ENCODE measurements at places on chromosomes 13 and 19.

- DNase-seq = no peak
Measured at GRCh38 chr19:45539459-45539858, 32.2 kb downstream of the VASP start.

DNA sequence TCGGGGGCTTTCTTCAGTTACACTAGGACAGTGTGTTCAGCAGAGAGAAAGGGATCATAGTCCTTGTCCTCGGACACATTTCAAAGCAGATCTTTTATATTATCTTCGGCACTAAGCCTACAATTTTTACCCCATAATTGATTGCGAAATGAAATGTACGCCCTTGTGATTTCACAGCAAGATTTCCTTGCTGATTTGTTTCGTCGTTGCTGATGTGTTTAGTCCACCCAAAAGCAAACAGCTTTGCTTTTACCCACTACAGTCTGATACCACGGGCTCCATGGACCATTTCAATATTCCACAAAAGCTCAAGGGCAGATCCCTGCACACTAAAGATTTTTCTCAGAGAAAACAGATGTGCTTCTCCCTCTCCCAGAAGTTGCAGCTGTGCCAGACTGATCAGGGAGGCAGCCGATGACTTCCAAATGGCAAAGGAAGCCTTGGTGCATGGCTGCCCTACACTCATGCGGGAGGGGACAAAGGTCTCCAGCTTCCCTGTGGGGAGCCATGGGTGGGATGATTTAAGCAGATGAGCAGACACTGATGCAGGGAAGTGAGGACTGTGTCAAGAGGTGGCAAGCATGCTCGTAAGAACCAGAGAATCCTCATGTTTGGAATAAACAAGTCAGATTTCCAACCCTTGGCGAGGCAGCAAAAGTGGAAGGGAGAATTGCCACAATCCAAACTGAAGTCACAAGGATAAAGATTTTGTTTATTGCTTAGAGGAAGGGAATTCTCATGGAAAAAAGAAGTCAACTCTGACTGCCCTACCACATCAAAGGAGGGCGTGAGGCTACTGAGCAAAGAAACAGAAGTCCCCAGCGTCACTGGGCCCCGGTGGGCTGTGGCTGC lies 81.1 kb downstream of the STK24 start:
- DNase-seq = peak; percentile 84

GRCh38 chr13:98144801-98145350 lies 2.0 kb downstream of the FARP1 start:
- DNase-seq = peak; percentile 79

DNA sequence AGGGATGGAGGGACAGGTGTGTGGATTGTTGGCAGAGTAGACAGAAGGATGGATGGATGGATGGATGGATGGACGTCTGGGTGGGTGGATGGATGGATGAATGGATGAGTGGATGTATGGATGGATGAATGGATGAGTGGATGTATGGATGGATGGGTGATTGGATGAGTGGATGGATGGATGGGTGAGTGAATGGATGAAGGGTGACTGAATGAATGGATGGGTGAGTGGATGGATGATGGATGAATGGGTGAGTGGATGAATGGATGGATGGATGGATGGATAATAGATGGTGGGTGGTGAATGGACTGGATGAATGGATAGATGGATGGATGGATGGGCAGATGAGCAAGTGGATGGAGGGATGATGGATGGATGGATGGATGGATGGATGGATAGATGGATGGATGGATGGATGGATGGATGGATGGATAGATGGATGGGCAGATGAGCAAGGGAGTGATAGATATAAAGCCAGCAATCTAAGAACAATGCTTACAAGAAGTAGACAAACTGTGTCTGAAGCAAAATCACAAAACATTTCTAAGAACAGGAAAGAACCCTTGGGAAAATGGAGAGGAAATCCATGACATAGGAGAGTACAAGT lies 65.2 kb downstream of the INSR start:
- DNase-seq = no peak

- DNase-seq = no peak
Measured at GRCh38 chr13:63910511-63910910, 2494.9 kb upstream of the PCDH20 start.

DNA sequence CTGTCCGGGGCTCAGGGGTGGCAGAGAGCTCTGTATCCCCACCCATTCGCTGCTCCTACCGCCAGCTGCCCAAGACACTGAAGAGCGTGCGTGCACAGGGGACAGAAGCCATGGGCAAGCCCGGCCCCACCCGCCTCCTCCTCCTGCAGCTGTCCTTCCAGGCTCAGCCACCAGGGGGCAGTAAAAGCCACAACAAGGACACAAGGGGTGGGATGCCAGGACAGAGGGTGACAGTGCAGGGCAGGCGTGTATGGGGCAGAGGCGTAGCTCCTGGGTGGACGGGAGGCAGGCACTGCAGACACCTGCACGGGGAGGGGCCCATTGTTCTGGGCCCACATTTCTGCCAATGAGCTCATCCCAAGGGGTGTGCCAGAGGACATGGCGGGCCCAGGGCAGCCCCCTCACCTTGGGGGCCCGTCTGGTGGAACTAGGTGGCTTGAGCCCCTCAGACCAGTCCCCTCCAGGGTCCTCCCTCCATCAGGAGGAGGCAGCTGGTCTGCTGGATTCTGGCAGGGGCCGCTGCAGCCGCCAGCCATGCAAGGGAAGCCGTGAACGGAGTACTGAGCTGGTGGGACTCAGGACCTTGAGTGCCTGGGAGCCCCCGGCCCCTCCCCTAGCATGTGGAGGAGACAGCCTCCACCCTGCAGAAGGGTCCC lies 61.2 kb downstream of the MLLT1 start:
- DNase-seq = peak; percentile 81

- no peak for DNase-seq
Measured at GRCh38 chr19:30064771-30065494, 122.9 kb downstream of the URI1 start.

DNA sequence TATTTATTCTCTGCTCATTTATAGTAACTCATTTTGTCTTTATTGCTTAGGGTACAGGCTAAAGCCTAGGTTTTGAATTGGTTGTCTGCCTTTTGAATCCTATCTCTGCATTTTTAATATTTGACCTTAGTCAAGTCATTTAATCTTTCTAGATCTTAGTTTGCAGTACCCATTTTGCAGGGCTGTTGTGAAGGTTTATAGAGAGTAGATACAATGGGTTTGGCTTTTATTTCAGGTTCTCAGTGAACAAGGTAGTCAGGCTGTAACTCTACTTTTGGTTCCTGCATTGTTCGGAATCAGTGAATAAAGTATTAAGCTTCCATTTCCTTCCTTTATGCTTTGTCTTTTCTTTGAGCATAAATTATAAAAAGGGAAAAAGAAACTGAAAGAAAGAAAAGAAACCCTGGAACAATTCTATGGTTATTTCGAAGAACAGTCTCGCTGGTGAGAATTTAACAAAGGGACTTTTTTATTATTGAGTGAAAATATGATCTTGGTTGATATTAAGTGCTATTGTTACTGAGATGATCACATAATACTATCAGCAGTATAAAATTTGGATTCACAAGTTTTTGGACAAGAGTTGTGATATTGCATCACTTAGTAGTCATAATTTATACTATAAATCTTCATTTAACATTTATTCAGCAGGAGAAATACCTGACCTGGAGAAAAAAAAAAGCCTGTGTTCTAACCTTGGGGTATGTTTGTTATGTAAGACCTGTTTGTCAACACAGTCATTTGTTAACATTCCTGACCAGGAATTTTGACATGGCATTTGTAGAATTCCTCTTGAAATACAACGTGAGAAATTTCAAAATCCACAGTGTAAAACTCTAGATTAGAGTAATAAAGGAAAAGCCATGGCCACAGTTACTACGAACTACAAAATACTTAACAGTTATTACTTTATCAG lies 91.3 kb downstream of the ZMYM2 start:
- peak; percentile 18 for DNase-seq

DNA sequence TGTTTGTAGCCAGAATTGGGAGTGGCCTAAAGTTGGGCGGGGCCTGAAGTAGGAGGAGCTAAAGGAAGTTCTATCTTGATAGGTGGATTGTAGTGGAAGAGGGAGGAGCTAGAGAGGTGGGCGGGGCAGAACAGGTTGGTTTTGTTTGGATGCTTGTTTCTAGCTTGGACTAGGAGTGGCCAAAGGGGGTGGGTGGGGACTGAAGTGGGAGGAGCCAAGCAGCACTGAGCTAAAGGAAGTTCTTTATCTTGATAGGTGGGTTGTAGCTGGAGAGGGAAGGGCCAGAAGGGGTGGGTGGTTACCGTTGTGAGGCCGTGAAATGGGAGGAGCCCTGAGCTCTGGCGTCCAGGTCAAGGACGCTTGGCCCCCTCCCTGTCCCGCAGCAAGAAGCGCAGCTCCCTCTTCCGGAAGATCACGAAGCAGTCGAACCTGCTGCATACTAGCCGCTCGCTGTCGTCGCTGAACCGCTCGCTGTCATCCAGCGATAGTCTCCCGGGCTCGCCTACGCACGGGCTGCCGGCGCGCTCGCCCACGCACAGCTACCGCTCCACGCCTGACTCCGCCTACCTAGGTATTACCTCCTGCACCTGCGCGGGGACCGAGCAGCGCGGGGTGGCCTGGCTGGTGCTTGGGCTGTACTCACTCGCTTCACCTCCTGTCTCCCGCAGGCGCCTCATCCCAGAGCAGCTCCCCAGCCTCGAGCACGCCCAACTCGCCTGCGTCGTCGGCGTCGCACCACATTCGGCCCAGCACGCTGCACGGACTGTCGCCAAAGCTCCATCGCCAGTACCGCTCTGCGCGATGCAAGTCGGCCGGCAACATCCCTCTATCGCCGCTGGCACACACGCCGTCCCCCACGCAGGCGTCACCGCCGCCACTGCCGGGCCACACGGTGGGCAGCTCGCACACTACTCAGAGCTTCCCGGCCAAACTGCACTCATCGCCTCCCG lies 8.0 kb downstream of the DNASE2 start:
- peak; percentile 75 for DNase-seq

GRCh38 chr13:98878486-98879126 lies 99.3 kb downstream of the DOCK9 start:
- DNase-seq = no peak

GRCh38 chr13:71524613-71525304 lies 342.2 kb downstream of the DACH1 start:
- DNase-seq = peak; percentile 86

GRCh38 chr13:70253411-70253810 lies 145.2 kb upstream of the KLHL1 start:
- no peak for DNase-seq

DNA sequence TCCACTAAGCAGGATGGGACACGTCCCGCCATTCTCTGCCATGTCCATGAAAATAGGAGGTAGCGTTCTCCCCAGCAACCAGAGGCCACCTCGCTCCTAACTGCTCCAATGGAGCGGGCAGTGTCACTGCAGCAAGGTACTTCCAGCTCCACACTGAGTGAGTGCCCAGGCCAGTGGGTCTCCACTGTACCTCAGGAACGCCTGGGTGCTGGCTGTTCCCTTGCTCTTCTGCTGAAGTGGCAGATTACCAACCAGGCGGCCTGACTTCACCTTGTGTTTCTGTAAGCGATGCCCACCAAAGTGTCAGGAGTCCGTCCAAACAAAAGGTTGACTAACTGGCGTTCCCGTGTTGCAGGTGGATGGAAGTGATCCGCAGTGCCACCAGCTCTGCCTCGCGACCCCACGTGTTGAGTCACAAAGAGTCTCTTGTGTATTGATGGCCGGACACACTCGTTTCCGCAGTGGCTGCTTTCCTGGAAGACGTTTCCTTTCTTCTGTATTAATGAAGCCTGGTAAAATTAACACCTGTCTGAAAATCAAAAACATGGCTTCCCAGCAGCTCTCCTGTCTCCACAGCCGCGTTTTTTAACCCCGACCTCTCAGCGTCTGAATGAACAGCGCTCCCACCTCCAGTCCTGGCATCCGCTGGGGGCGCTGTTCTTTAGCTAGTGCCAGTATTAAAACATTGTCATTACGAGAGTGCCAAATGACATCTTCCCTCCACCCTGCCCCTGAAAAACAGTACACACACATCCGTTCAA lies 128.8 kb downstream of the STK24 start:
- DNase-seq = peak; percentile 28

DNA sequence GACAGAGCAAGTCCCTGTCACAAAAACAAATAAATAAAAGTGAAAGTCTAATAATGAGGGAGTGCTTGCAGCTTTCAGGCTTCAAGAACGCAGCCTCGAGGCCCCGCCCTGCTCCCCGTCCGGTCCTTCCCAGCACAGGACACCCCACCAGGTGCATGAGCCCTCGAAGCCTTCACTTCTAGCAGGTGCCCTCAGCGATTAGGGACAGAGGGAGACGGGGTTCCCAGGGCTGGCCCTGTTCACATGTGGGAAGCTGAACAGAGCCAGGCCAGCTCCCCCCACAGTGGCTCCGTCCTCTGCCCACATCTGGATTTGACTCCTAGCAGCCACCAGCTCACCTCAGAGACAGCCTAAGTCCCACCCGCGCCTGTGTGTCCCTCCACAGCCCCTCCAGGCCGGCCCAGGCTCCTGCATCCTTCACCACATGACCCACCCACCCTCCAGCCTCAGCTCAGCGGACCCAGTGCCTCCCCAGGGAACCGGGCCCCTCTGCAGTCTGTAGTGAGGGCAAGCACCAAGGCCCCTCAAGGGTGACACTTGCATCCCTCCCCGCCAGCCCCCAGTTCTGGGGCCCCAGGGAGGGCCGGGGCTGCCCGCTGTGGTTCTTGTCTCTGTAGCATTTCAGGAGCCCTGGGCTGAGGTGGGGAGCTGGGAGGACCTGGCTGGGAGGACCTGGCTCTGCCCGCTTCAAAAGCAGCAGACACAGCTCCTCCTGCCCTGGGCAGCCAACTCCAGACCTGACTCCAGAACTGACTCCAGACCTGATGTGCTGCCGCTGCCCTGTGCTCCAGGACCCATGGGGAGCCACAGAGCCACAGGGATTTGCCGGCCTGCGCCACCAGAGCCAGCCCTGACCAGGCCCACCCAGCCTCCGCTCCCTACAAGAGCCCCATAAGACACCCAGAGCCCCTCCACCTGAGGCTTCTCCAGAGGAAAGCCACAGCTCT lies 27.2 kb downstream of the GPX4 start:
- DNase-seq = no peak

GRCh38 chr13:45178349-45179162 lies 22.3 kb downstream of the KCTD4 start:
- peak; percentile 64 for DNase-seq

DNA sequence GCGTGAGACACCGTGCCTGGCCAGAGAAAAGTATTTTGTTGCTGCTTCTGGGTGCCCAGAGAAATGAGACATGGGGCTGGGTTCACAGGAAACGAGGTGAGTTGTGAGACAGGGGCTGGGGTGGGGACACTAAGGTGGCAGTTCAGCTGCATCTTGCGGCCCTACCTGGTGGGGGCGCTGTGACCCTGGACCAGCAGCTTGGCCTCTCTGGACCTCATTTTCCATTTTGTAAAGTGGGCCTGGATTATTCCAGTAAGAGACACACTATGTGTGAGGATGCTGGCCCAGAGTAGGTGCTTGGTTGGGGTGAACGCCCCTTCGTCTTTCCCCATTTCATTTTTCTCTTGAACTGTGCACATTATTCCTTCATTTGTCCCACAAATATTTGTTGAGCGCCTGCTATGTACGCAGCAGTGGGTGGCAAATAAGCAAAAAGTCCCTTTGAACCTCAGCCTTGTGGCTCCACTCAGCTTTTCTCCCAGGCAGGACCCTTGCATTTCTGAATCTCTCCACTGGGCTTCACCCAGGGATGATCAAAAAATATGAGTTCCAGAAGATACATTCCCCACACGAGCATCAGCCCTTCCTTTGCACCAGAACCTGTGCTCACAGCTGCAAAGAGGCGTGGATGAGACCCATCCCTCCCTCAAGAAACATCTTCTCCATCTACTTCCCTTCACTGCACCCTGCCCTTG lies 26.6 kb upstream of the OR10H1 start:
- no peak for DNase-seq

GRCh38 chr13:91533354-91533753 lies 134.9 kb downstream of the GPC5 start:
- no peak for DNase-seq

- no peak for DNase-seq
Measured at GRCh38 chr13:113532156-113532806, 41.8 kb upstream of the DCUN1D2 start.
